ENCODE measurements at places on chromosomes 6 and 20.

GRCh38 chr20:6940048-6940447 lies 172.6 kb downstream of the BMP2 start:
- DNase-seq: no peak

- no peak for DNase-seq
Observed at GRCh38 chr20:5668529-5668868, 81.7 kb upstream of the SHLD1 start.

GRCh38 chr20:2741881-2742280 lies 49.3 kb downstream of the EBF4 start:
- no peak for DNase-seq

GRCh38 chr6:50842861-50843384 lies 24.3 kb downstream of the TFAP2B start:
- DNase-seq: no peak

GRCh38 chr6:56040889-56041301 lies 165.5 kb upstream of the BMP5 start:
- no peak for DNase-seq

- DNase-seq: peak; percentile 19
Observed at GRCh38 chr6:34143884-34144580, 1.9 kb downstream of the GRM4 start.

- no peak for DNase-seq
Observed at GRCh38 chr20:40967700-40968099, 60.9 kb upstream of the TOP1 start.

DNA sequence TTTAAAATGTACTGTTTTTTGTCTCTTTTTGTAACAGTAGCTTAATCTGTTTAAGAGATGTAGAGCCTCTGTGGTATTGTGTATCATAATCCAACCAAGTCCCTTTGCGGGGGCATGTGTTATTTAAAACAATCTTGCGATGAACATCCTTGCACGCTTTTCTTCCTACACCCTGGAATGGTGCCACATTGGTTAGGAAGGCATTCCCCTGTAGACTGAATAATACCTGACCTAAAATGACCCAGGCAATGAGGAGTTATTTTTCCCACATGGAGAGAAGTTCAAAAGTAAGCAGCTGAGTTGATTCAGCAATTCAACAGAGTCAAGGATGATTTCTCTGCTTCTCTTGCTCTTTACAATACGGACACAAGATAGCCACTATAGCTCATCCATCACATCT lies 142.0 kb upstream of the PMEPA1 start:
- no peak for DNase-seq

DNA sequence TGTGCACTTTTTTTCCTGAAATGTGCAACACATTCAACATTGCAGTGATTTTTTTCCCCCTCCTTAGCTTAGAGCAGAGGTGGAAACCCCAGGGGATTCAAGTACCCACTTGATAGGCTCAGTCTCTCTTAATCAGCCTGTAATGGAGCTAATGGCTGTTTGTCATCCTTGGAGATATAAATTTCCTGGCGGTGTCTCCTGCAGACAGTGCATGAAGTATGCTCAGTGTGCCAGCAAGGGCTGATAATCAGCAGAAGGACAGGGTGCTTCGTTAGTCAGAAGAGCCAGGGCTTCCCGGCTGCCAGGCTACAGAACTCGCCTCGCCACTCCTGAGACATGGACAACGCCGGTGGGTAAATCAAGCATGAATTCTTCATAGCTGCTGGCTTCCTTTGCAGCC lies 69.8 kb upstream of the PHACTR2 start:
- no peak for DNase-seq

GRCh38 chr6:74715355-74716085 lies 490.3 kb downstream of the COL12A1 start:
- no peak for DNase-seq

DNA sequence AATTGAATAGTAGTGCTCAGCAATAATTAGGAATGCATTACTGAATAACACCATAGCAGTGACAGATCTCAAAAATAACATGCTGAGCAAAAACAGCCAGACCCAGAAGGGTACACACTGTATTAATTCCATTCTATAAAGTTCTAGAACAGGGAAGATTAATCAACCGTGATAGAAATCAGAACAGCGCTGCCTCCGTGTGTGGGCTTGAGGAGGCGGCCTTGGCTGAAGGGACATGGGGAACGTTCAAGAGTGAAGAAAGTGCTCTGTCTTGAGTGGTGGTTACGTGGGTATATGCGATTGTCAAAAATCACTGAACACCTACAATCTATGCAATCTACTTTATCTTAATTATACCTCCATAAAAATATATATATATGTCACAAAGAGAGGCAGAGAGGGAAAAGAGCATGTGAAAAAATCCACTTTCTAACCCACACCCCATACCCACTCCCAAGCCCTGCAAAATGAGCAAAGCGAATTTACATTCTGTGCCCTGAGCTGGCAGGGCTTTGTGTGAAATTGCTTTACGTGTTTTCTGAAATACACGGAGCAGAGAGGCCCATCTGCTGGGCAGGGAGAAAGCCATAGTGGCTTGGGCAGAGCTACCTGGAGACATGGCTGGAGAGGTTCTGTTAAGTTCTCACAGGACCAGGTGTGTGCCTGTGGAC lies 74.4 kb downstream of the NFATC2 start:
- no peak for DNase-seq

GRCh38 chr6:105609375-105609991 lies 206.6 kb upstream of the PREP start:
- DNase-seq: no peak

DNA sequence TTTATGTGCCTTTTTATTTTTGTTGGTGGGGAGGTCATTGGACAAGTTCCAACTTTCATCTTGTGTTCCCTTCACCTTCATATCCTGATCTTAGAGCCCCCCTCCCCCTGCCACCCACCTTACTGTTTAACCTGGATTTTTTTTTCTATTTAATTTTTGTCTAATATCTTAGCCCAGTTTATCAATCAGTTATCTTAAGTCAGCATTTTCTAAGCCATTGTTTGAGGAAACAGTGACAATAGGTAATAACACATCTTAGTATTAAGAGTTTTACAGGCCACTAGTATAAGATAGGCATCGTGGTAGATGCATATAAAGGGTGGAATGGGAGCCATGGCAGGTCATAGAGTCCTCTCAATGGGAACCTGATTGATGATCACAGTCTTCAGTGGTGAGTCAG lies 2.4 kb downstream of the ABT1 start:
- no peak for DNase-seq

GRCh38 chr6:131124336-131125071 lies 10.8 kb upstream of the AKAP7 start:
- DNase-seq: no peak

- DNase-seq: no peak
Observed at GRCh38 chr6:51892750-51893149, 194.7 kb downstream of the PKHD1 start.

DNA sequence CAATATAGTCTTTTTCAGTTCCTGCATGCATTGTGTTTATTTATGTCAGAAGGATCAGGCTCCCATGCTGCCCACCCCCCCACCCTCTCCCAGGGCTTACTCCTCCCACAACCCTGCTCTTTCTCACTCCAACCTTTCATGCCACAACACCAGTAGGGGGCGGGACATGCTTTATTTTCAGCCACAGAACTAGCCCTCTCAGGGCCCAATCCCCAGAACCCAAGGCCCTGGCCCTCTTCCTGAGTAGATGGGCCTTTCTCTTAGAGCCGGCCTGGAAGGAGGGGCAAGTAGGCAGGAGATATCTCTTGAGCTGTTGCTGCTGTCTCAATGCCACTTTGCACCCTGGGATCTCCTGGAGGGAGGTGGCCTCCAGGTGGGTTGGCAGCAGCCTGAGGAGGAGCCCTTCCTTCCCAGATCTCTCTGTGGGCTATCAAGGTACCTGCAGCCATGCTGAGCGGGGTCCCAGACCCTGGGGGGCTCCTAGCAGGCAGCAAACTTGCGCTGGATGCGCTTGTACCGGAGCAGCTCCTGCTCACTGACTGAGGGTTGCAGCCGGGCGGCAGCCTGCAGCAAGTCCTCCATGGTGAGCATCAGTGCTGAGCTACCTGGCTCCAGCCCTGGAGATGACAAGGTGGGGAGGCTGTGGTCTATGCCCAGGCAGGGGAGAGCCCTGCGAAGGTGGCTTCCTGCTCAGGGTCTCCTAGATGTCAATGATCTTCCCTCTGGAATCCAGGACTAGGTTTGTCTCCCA lies 3.5 kb downstream of the GNMT start:
- no peak for DNase-seq

- DNase-seq: no peak
Observed at GRCh38 chr20:14477125-14477524, 139.7 kb upstream of the FLRT3 start.

DNA sequence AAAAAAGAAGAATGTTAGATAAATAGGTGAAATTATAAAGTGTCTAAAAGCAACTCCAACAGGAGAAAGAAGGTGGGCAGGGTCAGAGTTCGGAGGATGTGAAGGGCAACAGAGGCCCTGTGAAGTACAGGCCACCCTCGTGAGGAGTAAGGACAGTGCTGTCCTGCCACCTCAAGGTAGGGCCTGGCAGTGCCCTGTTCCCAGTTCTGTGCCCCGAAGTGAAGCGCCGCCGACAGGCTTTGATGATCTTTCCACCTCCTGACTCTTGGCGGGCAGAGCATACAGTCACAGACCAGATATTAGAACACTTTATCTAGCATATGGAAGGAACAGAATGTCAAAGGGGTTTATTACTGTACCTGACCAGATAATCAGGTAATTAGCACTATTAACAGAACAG lies 75.8 kb downstream of the GJA10 start:
- DNase-seq: no peak

DNA sequence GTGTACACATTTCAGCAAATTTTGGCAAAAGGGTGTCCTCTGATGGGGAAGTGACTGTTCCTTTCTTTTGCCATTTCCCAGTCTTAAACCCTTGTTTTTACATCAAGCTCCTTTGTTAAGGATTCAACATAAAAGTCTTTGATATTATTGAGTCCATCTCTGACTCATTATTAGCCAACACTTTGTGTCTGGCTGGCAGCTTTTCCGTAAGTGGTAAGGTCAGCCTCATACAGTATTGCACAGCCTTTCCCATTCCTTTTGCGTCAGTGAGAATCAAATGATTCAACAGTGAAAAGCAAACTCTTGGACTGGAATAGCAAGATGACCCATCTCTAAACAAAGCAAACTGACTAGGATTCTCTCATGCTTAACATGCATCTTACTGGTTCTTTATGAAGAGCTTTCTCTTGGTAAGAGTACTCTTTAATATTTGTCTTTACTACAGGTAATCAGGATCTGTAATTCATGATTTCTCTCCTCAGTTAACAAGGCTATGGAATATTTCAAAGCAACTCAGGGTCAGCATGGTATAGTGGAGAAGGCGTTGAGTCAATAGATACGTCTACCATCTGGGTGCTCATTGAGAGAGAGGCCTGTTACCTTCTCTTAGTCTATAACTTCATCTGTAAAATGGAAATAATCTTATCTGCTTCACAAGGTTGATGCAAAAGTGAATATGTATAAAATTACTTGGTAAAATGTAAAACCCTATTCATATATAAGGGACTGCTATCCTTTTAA lies 183.6 kb downstream of the PRL start:
- no peak for DNase-seq

GRCh38 chr6:26394289-26394688 lies 7.8 kb upstream of the BTN3A1 start:
- no peak for DNase-seq

GRCh38 chr6:74597840-74598239 lies 608.0 kb downstream of the COL12A1 start:
- DNase-seq: no peak

- DNase-seq: no peak
Observed at GRCh38 chr6:115468272-115469005, 592.3 kb downstream of the FRK start.

GRCh38 chr6:40822619-40823018 lies 216.4 kb downstream of the UNC5CL start:
- no peak for DNase-seq

GRCh38 chr6:160333841-160334240 lies 14.3 kb upstream of the SLC22A3 start:
- no peak for DNase-seq

DNA sequence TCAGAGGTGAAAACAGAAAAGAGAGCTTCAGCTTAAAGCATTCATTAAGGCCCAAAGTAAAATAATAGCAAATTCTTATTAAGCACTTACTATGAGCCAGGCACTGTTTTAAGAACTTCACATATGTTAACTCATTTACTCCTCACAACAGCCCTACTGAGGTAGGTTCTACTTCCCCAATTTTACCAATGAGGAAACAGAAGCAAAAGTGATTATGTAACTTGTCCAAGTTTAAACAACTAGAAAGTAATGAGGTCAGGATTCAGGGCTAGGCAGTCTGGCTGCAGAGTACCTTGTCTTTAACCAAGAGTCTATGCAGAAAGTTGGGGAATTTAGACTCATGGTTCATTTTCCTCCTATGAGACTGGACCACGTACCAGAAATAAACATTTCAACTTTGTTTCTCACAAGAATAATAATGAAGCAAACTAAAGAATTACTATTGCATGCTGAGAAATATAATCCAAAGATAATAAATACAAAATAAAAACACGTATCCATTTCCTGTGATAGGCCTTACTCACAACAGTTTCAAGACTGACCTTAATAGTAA lies 3.8 kb downstream of the COL21A1 start:
- DNase-seq: no peak

DNA sequence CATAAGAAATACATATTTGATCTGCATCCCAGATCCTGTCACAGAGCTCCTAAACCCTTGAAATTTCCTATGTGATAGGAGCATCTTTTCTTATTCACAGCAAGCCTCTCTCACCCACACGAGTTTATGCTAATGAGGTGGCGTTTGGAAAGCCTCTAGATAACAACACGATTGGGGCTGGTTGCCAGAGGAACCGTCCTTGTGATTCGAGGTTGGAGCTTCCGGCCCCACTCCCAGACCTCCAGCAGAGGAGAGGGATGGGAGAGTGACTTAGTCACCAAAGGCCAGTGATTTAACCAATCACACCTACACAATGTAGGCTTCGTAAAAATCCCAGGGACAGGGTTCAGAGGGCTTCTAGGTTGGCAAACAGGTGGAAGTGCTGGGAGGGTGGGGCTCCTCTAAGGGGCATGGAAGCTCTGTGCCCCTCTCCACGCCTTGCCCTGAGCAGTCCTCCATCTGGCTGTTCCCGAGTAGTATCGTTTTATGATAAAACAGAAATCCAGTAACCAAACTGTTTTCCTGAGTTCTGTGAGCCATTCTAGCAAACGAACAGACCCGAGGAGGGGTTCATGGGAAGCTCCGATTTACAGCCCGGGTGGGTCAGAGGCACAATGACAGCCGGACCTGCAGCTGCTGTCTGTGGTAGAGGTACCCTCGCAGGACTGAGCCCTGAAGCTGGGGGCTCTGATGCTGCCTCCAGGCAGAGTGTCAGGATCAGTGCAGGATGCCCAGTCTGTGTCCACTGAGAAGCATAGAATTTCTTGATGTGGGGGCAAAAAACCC lies 238.1 kb upstream of the ARID1B start:
- no peak for DNase-seq

DNA sequence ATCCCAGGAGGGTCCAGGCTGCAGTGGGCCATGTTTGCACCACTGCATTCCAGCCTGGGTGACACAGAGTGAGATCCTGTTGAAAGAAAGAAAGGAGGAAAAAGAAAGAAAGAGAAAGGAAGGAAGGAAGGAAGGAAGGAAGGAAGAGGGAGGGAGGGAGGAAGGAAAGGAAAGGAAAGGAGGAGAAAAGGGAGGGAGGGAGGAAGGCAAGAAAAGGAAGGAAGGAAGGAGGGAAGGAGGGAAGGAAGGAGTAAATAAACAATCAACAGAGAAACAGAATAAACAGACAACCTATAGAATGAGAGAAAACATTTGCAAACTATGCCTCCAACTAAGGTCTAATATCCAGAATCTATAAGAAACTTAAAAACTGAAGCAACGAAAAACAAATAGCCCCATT lies 11.6 kb upstream of the PHACTR1 start:
- no peak for DNase-seq
